ENCODE measurements at places on chromosomes 3 and 15.

DNA sequence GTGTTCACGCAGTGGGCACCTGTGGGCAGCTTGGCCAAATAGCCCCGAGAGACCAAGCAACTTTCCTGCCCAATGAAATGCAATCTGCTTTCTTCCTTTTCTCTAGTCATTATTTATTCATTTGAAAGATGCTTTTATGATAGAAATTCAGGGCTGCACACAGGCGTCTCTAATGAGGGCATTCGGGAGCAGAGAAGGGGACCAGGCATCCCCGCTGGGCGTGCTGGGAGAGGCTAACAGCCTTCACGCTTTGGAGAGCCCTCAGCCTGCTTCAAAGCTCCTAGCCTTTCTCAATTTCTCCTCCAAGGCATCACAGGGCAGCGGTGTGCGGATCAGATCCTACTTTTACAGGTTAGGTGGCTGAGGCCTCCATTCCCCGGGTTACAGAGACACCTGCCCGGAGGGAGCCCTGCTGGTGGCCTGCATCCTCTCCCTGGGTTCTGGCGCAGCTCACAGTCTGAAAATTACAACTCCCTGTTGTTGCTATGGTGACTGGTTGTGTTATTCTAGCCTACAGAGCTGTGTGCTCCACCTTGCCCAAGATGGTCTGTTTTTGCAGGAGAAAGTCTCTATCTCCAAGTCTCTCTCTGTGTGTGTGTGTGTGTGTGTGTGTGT is 21.8 kb upstream of the KLF13 start:
- no peak for DNase-seq

- DNase-seq, result no peak
Measured at GRCh38 chr15:29874977-29875376, 52.7 kb upstream of the TJP1 start.

DNA sequence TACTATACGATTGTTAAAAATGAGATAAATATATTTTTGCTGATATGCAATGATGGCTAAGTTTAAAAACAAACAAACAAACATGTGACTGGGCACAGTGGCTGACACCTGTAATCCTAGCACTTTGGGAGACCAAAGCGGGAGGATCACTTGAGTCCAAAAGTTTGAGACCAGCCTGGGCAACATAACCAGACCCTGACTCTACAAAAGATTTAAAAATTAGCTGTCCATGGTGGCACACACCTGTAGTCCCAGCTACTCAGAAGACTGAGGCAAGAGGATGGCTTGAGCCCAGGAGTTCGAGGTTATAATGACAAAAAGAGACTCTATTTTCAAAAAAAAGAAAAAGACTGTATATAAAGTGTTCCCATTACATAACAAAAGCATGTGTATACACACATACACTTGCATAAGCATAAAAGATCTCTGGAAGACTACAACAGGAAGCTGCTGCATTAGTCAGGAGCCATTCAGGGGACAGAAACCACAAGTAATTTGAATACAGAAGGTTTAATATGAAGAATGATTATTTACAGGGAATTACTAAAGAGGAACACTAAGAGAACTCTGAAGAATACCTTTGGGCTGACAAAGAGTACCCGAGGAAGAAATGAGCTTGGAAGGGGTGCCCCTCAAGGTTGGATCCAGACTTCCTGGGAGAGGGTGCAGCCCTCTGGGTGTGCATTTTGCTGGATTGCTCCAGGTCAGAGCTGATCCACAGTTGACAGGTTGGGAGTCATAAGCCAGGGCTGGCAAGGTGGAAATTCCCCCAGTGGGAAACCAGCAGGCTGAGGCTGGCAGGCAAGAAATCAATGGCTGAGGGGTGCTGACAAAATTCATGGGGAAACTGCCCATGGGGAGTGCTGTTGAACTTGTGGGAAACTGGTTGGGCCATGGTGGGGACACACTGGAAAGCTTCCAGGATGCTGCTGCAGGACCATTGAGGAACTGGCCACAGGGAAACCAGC is 9.3 kb upstream of the TM4SF18 start:
- DNase-seq, result peak; percentile 87

DNA sequence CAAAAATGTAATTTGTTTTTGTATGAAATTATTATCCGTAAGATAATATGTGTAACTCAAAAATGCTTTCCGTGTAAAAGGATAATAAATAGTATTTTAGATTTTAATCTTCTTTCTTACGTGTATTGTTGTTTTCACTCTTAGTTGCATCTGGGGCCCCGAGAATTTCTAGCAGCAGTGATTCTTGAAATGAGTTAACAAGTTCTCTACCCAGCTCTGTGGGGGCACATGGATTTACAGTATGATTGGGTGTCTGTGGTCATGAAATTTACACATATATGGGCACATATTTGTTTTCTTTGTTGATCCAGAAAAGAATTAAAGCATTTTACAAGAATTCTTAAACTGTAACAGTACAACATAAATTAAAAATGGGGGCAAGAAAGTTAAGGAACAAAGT is 145.9 kb upstream of the LRRFIP2 start:
- no peak for DNase-seq

All from HFFc6 (cell line).